NCI-H446 (cell line): ENCODE measurements at places on chromosomes 13 and 19.

- no peak for DNase-seq
These were observed 12.3 kb downstream of the BORA start for GRCh38 chr13:72740015-72740414.

DNA sequence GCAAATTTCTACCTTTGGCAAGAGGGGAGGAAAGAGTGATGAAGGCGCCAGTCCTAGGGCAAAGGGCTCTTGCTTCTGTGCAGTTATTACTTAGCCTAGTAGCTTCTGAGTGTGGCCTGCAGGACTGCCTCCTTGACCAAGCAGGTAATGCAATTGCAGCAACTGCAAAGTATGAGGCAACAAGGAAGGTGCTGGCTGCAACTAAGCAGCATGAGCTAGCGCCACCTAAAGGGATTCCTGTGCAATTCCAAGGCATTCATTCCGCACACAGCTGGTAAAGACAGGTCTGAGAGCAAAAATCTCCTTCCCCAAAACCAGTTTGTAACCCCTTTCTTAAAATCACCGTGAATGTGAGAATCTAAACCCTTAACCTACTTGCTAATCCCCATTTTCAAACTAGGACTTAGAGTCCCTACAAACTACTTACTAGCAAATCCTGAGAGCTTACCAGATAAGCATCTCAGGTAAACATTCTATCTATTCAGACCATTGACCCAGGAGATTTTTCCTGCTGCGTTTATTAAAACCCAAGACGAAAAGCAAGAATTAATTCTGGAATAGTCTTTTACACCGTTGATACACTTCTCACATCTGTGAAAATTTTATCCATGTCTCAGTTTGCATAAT, 62.9 kb downstream of the DCT start:
- no peak for DNase-seq

GRCh38 chr19:34409189-34410164, 5.3 kb downstream of the PDCD2L start:
- DNase-seq: no peak

DNA sequence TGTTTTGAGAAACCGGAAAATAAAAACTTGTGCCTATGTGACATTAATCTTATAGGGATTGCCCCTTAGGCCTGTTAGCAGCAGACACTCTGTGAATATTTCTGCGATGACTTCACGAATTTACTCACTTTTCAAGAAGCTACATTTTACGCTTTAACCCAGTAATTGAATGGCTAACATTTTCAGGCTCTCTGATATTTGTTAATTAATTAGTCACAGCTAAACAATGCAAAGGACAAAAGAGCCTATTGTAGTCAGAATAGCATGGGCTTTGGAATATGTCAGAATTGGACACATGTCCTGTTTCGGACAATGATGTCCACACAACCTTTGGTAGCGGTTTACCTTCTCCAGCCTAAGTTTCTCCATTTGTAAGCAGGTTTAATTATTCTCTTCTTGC, 506.6 kb downstream of the EFNB2 start:
- DNase-seq: no peak

DNA sequence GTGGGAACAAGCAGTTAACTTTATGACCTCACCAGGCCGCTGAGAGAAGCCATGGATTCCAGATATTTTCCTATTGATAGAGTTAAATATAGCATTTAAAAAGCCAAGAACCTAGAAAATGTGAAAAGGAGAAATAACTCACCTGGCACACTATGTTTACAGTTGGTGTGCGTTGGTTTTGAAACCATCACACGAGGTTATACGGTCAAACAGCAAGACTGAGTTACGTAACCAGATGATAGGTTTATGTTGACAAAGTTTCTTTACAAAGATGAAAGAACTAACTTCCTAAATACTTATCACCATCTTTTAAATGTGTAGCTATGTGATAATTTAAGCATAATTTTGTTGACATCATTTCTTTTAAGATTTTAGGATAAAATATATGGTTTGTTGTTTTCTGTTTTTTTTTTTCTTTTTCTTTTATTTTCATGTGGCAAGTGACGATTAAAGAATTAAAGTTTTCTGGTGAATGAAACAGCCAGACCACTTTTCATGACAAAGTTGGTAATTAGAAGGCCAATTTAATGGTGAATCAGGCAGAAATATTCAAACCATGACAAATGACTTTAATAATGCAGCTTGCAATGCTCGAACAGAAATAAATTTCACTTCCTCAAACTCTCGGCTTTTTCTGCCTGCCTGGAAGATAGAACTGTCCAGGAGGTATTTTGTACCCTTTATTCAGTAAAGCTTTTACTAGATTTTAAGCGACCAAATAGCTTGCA, 339.1 kb upstream of the OBI1 start:
- DNase-seq: no peak

GRCh38 chr13:20590561-20590960, 23.6 kb downstream of the IFT88 start:
- DNase-seq: no peak

DNA sequence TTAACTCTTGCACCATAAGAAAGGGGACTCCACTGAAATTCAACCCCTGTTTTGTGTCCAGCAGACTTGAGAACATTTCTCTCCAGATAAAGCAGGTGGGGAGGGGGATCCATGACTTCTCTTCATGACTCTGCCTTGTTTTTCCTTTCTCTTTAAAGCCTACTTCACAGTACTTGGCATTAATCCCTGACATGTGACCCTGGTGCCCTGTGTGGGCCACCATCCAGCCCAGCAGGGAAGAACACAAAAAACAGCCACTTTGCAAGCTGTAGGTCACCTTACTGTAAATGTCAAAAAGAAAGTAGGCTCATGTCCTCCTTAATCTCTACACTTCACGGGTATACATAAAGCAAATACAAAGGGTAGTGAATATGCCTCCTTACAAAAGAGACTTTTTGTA, 30.3 kb upstream of the TPP2 start:
- DNase-seq: no peak

GRCh38 chr19:16027528-16027927, 48.8 kb upstream of the TPM4 start:
- DNase-seq: no peak

DNA sequence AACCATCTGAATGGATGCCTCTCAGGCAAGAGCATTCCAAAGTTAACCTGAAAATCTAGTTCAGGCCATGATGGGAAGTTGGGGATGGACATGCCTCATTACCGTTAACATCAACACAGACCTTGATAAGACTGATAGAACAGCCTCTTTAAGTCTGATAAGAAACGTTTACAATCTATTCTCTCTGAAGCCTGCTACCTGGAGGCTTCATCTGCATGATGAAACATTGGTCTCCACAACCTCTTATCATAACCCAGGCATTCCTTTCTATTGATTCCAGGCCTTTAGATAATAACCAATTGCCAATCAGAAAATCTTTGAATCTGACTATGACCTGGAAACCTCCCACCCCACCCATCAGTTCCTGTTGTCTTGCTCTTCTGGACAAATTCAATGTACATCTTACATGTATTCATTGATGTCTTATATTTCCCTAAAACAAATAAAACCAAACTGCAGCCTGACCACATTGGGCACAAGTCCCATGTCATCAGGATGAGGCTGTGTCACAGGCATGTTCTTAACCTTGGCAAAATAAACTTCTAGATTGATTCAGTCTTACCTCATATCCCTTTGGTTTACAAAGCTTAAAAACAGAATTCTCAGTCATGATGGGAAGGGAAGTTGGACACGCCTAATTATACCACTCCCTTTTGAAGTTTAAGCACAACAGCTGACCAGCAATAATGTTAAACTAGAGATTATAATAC, 843.8 kb upstream of the SPRY2 start:
- DNase-seq: no peak

DNA sequence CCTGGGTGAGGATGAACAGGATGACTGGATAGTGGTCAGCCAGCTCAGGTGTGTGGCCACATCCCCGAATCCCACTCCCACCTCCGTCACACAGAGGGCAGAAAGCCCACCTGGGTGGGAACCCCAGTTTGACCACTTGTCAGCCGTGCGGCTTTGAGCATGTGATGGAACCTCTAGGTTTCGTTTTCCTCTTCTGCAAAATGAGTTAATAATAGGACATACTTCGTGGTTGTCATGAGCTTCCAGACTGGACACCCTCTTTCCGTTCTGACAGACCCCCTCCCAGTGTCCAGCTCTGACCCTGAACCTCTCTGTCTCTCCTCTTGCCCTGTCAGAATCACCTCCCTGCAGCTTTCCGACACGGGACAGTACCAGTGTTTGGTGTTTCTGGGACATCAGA, 1.8 kb downstream of the AXL start:
- no peak for DNase-seq

- no peak for DNase-seq
These were observed 11.5 kb upstream of the CAPNS1 start for GRCh38 chr19:36128392-36128736.

DNA sequence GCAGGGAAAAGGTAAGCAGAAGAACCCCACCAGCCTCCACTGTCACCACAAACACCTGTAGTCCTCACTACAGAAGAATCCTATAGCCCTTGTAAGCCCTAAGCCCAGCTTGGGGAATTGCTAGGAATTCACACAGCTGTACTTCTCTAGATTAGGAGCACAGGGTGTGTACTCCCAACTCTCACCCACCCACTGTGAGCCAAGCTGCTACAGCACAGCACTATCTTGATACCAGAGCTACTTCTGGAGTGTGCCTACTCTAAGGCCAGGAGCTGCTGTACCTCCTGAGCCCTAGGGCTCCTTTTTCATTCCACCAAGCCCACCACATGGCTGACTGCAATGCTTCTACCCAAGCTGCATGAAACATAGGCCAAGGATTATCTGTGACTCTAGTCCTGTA, 122.3 kb upstream of the WASF3 start:
- DNase-seq: no peak

DNA sequence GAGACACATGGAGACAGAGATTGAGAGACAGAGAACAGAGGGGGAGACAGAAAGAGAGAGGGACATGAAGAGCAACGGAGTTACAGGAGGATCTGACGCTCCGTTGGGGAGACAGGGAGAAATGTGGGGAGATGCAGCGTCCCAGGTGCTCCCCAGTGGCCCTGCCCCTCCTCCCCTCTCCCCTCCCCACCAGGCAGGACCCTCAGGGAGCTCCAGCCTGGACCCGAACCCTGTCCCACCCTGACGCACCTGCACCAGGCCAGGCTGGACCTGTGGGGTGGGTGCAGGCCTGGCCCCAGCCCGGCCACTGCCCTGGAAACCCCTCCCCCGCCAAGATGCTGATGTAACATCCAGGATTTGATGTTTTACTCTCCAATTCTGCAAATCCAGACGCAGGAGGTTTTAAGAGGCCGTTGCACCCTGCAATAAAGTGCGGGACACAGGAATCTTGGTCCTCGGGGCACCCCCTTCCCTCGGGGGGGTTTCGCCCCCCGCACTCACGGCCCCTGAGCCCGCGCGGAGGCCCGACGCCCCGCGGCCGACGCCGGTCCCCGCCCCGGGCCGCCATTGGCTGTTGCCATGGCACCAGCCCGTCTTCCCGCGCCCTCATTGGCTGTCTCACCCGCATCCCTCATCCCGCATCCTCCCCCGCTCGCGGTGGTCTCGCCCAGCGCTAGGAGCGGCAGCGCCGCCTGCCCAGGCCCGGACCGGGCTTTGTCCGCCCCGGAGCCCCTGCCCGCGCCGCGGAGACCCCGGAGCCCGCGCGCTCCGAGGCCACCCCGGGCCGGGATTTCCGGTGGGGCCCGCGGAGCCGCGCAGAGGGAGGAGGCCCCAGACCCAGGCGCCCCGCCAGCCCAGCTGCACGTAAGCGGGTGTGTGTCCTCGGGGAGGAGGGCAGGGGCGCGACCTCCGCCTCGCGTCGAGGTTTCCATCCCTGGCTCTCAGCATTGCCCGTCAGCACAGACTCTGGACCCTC, at the start of gene APC2:
APC2 (plus strand) TSS at position 655 of the 976 bp plus-strand sequence. CDS start 2,881 bp downstream, outside the sequence.
- no peak for DNase-seq

DNA sequence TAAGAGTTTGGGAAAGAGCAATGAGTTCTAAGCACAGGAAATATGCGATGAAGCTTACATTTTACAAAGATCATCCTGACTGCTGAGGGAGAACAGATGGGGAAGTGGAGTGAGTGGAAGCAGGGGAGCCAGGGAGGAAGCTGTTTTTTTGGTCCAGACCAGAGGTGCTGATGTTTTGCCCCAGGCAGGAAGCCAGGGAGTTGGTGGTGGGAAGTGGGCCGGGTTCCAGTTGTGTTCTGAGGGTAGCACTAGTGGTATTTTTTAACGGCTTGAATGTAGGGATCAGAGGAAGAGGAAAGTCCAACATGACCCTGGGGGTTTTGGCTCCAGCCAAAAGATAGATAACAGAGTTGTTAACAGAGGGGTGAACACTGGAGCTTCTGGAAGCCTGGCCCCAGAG, 20.7 kb upstream of the OLFM4 start:
- DNase-seq: no peak

DNA sequence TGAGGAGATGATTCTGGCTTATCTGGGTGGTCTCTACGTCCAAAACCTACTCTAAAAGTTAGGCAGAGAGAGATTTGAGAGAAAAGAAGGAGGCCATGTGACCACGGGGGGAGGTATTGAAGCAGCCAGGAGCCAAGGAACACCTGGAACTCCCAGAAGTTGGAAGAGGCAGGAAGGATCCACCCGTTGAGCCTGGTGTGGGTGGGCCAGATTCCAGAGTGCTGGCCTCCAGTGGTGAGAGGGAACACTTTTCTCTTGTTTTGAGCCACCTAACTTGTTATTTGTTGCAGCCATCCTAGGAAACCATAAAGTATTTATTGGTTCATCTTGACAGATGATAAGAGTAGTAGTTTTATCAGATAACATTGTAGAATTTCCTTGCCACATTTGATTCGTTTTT, 396.9 kb downstream of the MYO16 start:
- no peak for DNase-seq
